ENCODE measurements at places on chromosomes 11 and 22. TPM values are rescaled to one million over a fixed set of nuclear protein-coding genes. Genes with fewer than 3 reads are reported as not detected.

DNA sequence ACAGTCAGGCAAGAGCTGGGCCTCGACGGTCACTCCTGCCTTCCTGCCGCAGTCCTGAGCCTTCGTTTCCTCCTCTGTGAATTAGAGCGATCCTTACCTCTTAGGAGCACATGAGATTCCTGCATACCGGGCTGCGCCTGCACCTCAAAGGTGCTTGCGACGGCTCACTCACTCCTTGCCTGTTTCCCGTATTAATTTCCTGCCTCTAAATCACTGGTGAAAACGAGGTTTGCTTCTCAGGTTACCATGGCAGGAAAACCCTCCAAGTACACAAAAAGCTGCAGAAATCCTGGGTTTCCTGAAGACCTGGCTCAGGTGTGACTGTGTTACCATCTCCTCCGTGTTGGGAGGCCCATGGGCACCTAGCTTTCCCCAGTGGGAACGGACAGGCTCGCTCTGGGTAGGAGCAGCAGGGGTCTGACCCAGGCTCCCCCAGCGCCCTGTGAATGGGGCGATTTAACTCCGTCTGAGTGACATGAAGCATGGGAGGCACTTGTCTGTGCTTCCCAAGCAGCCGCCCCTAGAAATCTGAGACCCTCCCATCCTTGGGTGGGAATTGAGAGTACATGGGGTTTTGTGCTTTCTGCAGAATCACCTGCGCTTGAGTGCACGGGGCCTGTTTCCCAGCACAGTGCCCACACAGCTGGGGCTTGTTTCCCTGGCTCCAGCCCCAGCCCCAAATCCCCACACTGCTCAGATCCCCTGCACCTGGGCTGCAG, 64.8 kb downstream of the PHF21B start:
- DNase-seq, result no peak

The CYTH4 gene
- 9.7 TPM for total RNA-seq

GRCh38 chr11:13038366-13038765, 29.2 kb downstream of the RASSF10 start:
- DNase-seq, result no peak

DNA sequence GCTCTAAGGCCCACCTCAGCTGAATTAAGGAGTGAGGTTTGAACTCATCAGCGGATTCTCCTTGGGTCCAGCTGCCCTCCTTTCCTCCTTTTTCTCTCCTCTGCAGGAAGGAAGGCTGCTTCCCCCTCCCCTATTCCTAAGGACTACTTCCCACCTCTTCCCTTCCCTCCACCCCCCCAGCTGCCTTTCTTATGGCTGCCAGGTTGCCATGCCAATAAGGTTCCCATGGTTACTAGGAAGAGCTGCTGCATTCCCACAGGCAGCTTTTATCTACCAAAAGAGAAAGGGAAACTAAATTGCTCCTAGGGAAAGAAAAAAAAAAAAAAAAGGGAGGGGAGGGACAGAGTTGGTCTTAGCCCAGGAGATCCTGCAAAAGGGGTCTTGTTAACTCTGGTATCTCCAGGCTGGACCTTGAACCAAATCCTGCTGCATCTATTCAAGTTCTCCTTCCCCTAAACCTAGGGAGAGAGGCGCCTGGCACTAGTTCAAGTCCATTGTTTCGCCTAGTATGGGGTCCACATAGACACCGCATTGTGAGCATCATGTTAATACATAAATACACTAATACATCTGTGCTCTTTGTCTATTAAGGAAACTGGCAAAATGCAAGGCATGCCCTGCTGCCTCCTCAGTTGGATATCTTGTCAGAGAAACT, 21.2 kb upstream of the FEZ1 start:
- no peak for DNase-seq

The RCOR2 gene
- total RNA-seq, result not detected

GRCh38 chr11:102610200-102610599, 14.9 kb downstream of the MMP20 start:
- no peak for DNase-seq

The NLRP10 gene
- not detected for total RNA-seq

- DNase-seq, result no peak
These were observed 259.8 kb upstream of the BLID start for GRCh38 chr11:122375687-122376399.

DNA sequence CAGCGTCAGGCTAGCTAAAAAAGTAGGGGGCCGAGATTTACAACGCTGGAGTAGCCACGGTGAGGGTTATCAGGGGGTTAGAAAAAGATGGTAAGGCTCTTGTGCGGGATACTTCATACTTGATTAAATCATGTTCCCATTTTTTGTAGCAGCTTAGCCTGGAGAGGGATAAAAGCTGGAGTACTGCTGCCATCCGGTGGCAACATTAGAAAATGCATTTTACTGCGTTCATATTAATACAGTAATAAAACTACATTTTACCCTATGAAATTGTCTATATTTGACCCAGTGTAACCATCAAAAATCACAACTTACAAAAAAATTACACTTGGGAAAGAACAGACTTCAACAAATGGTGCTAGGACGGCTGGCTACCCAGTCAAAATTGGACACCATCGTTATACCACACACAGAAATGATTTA, 17.3 kb downstream of the RPUSD4 start:
- DNase-seq, result no peak

DNA sequence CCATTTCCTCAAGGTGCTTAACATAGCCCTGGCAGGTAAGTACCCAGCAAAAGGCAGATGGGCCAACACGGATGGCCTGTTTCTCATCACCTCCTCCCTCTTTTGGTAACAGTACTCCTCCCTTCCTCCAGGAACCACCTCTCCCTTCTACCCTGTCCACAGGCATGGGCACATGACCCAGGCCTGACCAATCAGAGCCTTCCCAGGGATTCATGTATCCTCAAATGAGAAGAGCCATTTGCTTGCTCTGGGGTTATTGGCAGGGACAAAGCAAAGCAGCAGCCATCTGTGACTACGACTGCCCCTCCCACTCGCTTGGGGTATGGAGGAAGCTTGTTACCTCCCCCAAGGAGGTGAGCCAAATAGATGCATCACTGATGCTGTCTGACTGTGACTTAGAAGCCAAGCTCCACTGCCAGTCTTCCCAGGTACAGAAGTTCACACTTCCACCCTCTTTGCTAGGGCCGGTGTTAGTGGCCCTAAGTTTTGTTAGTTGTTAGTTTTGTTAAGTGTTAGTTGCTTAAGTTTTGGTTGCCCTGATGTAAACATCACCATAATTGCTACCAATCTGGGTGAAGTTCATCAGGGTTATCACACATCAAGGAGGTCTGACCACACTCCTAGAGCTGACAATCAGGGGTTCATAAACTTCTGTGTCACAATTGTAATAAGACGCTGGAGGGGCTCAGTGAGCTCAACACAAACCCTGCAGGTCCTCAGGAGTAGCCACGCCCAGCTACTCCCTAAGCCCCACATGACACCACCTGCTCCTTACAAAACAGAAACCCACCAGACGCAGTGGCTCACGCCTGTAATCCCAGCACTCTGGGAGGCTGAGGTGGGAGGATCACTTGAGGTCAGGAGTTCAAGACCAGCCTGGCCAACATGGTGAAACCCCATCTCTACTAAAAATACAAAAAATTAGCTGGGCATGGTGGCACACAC, 57.3 kb downstream of the ARFGAP3 start:
- no peak for DNase-seq

The SERPIND1 gene
- total RNA-seq, result 0.15 TPM

The MUC5B gene
- total RNA-seq, result 1.4 TPM

DNA sequence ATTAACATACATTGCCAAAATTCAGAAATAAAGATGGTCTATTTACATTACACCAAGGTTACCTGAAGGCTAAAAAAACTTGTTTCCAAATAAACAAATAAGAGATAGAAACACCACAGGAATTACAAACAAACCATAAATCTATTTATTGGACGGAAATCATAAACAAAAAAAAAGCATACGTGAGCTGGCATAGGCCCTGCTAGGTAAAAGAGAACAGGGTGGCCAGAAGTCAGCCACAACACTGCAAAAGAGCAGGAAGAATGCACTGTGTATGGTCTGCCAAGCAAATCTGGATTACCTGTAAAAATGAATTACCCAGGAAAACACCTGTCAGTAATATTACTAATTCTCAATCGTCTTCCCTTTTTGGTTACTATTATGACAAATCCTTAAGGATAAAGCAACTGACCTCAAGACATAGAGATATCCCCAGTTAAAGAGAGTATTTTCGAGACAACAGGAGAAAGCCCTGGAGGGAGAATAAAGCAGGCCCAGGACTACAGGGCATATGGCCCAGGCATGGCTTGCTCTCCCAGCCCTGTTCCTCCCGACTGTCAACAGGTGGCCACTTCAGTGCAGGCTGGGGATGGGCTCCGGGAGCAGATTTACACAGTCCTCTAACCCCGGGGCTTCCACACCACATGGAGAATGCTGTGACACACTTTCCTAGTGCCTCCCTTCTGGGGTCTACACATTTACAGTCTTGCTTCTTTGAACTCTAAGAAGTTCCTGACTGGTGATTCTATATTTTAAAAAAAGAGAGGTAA, 18.0 kb downstream of the PPP2R1B start:
- DNase-seq, result no peak

GRCh38 chr11:32056438-32056837, 34.4 kb upstream of the RCN1 start:
- DNase-seq, result no peak

- no peak for DNase-seq
These were observed 41.7 kb upstream of the BLID start for GRCh38 chr11:122157653-122158161.

DNA sequence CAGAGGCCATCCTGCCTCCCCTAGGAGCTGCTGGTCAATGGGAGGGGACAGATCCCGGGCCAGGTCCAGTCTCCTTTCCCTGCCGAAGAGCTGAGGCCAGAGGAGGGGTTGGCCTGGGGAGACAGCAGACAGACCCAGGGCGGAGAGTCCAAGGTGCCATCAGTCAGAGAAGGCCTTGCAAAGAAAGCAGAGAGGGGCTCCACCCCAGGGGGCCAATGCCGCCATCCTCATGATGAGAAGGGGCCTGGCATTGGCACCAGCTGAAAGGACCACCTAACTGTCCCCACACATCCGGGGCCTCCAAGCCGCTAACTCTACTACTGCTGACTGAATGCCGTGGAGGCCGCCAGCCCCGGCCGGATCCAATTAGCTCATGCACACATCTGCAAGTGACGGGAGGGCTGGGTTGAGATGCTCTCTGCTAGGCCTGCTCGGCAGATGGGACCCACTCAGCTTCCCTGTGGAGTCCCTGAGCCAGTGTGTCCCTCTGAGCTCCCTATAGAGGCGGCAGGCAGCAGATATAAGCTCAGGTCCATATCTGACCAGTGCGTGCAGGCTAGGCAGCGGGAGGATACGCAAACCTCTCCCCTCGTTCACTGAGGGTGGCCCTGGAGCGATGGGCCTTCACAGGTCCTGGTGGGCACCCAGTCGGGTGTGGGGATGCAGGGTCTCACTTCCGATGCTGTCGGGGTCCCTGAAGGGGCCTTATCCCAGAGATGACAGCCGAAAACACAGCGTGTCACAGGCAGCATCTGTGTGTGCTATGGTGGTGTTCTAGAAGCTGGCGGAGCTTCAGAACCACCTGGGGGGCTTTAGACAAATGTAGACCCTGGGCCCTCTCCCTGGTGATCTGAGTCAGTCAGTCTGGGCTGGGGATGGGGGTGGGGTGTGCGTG, 183.9 kb downstream of the CTTN start:
- DNase-seq, result peak; percentile 1

- no peak for DNase-seq
These were observed 5.7 kb upstream of the PRDM10 start for GRCh38 chr11:130008326-130008725.

The NDUFA6 gene
- total RNA-seq, result 96.3 TPM

The CHST1 gene
- total RNA-seq, result not detected

DNA sequence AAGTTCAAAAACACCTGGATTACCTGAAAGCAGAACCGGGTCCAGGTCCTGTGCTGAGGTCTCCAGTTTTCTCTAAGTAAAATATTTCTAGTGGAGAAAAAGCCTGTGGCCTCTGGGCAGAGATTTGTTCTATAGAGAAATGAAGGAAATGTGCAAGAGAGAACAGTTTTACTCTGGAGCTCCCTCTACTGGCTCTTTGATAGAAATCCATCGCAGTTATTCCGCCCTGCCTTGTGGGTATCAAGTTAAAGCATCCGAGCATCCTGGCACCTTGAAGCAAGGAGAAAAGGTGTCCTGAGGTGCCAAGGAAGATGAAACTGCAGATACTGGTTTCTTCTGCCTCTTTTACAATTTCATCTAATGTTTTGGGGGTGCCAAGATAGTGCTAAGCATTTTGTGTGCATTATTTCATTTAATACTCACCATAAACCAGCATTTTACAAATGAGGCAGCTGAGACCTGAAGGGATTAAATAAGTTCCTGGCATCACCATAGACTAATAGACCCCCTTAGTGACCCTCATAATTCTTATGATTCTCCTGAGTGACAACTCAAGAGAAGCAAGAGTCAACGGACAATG, 113.1 kb upstream of the HSD17B12 start:
- DNase-seq, result no peak

DNA sequence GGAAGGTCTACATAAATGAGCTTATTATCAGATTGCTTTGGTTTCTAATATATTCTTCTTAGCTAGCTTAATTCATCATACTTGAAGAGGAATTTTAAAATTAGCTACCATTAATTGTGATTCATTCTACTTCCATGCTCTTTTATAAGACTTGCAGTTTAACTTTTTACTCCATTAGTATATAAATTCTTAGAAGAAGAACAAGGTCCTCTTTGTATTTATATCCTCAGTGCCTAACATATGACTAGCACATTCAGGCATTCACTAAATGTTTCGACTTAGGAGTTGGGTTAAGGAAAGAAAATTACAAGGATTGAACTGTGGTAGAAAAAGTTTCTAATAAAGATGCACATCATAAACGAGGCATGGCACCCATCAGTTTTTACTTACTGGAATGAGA, 1135.5 kb downstream of the JRKL start:
- DNase-seq, result no peak

GRCh38 chr11:67082071-67082791, 25.6 kb downstream of the RHOD start:
- no peak for DNase-seq

- no peak for DNase-seq
These were observed 14.9 kb downstream of the ARAP1 start for GRCh38 chr11:72737336-72737735.

- no peak for DNase-seq
These were observed 10.0 kb downstream of the IL2RB start for GRCh38 chr22:37139762-37140161.

- DNase-seq, result no peak
These were observed 532.2 kb upstream of the CCDC90B start for GRCh38 chr11:83818349-83818748.

The OR52B6 gene
- not detected for total RNA-seq

GRCh38 chr11:2541881-2542361, 97.1 kb downstream of the KCNQ1 start:
- no peak for DNase-seq

DNA sequence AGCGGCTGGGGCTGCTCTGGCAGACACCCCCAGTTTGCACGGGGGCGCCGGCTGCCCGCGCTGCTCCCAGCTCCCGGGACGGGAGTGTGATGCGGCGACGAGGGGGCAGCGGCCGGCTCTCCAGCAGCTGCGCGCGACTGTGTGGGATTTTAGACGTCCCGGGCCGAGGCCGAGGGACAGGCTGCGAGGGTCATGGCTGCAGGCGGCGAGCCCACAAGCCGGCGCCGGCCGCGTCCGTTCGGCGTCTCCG, 159 bp downstream of the FZD4 start:
- no peak for DNase-seq

The OR2AT4 gene
- total RNA-seq, result not detected

The PANX2 gene
- total RNA-seq, result 1.1 TPM
